ENCODE measurements at places on chromosomes 4 and X.

- no peak for DNase-seq
Measured at GRCh38 chr4:53121264-53121865, 244.5 kb downstream of the SCFD2 start.

DNA sequence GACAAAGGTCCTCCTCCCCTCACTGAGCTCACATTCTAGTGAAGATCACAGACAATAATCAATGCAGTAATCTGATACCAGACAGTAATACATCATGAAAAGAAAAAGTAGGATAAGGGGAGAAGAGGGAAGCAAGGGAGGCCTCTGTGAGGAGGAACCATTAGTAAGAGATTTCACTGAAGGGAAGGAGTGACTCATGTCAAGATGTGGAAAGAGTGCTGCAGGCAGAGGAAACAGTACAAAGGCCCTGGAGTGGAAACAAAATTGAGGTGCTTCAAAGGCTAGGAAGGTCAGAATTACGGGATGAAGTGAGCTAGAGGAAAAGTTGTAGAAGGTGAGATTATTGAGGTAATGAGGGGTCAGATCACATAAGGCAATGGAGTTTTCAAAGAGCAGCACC is 38.1 kb downstream of the LAMTOR3 start:
- DNase-seq, result peak; percentile 28

- peak; percentile 53 for DNase-seq
Measured at GRCh38 chr4:88526221-88526815, 2.7 kb upstream of the PYURF start.

GRCh38 chr4:156146571-156146970 is 192.9 kb upstream of the CTSO start:
- DNase-seq, result no peak

DNA sequence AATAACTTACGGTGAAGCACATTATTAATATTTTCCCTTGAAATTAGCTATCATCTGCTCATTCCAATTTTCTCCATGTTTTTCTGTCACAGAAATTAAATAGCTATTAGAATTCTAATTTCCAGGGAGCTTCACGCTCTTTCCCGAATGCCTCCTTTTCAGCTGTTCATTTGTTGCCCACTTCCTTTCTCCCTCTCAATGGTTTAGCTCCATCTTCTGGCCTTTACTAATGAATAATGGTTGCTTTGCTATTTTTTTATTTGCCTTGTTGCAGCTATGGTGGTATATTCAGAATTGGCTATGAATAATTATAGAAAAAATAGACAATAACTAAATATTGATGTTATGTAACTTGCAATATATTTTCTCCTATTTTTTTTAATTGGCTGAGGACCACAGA is 70.5 kb downstream of the GRIA2 start:
- no peak for DNase-seq

- DNase-seq, result no peak
Measured at GRCh38 chr4:73661646-73662119, 41.4 kb upstream of the RASSF6 start.

GRCh38 chr4:57034520-57034919 is 55.8 kb downstream of the POLR2B start:
- DNase-seq, result no peak

GRCh38 chrX:152819732-152820131 is 10.8 kb downstream of the CETN2 start:
- no peak for DNase-seq

GRCh38 chr4:141922236-141922635 is 285.9 kb downstream of the IL15 start:
- no peak for DNase-seq

- no peak for DNase-seq
Measured at GRCh38 chr4:7428261-7429068, 6.3 kb downstream of the PSAPL1 start.

GRCh38 chrX:109830157-109830703 is 97.2 kb upstream of the ACSL4 start:
- no peak for DNase-seq

DNA sequence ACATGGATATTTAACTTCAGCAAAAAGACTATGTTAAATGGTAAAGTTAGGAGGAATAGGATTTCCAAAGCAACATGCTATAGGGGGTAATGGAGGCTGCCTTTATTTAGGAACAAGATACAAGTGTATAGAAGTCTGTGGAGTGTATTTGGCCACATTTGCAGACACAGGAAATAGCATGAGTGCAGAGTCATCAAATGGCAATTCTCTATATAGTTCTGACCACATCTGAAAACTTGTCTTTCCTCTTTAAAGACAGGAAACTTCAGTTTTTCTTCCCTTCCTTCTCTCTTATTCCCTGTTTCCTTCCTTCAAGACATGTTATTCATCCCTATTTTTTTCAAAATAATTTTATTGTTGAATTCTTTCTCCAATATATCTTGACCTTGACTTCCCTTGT is 119.3 kb upstream of the PITX2 start:
- no peak for DNase-seq

DNA sequence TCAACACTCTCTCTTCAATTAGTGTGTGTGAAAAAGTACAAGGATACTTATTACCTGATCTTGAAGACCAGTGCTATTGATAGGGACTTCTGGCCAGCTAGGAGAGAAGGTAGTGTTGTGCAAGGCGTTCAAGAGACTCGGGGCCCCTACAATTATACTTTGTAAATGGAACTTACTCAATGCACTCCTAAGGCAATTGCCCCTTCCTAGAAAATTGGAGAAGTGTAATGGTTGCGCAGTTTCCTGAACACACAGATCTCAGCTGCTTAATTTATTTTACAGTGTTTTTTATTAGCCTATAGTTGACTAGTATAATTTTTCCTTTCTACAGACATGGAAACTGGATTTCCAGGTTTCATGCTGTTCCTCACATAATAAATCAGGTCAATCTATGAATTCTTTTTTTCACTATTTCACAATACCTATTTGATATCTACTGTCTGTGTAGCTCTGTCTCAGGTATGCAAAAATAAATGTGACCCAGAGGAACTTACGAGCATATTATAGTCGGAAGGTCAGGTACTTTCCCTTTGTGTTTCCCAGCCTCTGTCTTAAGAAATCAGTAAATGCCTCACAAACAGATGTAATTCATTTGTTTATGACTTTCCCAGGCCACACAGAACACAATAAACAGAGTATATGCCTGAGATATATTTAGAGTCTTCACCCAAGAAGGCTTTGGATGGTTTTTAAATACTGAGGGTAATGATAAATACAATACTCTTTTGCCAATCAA is 89.1 kb upstream of the TET2 start:
- DNase-seq, result no peak

DNA sequence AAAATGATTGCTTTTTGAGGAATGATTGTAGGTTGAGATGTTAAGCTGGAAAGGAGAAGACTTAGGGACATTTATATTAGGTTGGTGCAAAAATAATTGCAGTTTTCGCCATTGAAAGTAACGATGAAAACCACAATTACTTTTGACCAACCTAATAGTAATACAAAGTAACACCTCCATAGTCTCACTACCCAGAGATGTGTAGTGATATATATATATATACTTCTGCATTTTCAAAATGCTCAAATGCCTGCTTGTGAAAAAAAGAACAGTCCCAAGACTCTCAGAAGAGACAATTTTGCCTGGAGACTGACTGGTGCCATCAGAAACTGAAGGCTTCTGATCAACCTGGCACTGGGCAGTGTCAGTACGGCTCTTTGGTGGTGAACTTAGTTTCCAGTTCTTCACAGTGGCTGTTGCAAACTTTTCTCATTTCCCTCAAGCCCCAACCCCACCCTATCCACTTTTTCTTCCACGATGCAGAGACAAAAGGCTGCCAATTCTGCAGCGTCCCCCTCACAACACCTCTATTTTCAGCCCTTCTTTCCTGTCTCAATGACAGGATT is 35.1 kb upstream of the TAPT1 start:
- no peak for DNase-seq

DNA sequence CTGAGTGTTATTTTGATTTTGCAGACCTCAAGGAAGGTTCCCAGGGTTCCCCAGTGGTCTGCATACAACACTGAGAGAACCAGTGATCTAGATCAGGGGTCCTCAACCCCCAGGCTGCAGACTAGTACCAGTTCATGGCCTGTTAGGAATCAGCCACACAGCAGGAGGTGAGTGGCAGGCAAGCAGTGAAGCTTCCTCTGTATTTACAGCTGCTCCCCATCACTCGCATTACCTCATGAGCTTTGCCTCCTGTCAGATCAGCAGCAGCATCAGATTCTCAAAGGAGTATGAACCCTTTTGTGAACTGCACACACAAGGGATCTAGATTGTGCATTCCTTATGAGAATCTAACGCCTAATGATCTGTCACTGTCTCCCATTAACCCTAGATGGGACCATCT is 28.5 kb downstream of the EDNRA start:
- no peak for DNase-seq

DNA sequence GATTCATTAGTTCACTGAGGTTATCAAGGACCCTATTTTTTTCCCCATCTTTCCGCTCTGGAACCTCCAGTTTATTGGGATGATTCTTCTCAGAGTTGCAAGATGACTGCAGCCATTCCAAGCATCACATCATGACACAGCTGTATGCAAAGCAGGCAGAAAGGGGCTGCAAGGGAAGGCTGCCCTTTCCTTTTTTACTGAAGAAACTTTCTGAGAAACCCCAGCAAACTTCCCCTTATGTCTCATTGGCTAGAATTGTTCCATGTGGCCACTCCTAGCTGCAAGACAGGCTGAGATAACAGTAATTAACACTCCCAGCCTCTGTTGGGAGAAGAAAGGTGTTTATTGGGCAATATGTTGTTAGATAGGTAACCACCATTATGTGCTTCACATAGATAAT is 102.6 kb downstream of the SATL1 start:
- DNase-seq, result no peak

DNA sequence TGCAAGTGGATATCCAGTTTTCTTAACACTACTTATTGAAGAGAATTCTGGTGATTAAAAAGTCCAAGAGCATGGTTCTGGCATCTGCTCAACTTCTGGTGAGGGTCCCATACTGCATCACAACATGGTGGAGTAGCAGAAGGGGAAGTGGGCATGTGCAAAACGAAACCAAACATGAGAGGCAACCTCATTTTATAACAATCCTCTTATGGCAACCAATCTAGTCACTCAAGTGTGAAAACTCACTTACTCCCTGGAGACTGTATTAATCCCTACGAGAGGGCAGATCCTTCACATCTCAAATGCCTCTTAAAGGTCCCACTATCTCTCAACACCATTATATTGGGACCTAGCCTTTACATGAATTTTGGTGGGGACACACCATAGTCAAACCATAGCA is 55.4 kb upstream of the TRO start:
- DNase-seq, result no peak

DNA sequence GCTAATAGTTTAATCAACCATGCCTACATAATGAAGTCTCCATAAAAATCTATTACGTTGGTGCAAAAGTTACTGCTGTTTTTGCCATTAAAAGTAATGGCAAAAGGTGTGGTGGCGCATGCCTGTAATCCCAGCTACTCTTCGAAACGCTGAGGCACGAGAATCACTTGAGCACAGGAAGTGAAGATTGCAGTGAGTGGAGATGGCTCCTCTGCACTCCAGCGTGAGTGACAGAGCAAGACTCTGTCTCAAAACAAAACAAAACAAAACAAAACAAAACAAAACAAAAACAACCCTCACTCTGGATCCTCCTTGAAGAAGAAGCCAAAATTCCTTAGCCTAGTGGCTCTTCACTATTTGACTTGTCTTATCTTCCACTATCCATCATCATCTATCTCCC is 78.0 kb downstream of the MSN start:
- no peak for DNase-seq

- no peak for DNase-seq
Measured at GRCh38 chr4:180363815-180364214, 1879.4 kb upstream of the TENM3 start.

GRCh38 chr4:48779095-48779997 is 733 bp downstream of the FRYL start:
- peak; percentile 71 for DNase-seq

DNA sequence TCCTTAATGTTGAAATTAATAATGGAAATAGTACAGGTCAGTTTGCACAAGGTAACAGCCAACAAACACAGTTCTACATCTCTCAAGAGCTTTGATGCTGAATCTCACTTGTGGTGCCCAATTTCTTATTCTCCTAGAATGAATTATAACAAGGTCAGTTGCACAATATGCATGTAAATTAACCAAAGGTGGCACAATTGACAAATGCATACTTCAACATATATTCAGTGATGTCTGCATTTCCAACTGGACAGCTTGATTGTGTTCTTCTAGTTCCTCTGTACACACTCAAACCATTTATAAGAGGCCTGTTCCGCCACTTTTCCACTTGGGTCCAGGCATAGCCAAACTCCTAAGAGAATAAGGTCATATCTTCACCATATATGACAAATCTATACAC is 210.3 kb upstream of the EPHA5 start:
- DNase-seq, result no peak

- no peak for DNase-seq
Measured at GRCh38 chr4:41389356-41389755, 132.6 kb downstream of the UCHL1 start.

- DNase-seq, result no peak
Measured at GRCh38 chr4:40310225-40310624, 24.9 kb upstream of the CHRNA9 start.

DNA sequence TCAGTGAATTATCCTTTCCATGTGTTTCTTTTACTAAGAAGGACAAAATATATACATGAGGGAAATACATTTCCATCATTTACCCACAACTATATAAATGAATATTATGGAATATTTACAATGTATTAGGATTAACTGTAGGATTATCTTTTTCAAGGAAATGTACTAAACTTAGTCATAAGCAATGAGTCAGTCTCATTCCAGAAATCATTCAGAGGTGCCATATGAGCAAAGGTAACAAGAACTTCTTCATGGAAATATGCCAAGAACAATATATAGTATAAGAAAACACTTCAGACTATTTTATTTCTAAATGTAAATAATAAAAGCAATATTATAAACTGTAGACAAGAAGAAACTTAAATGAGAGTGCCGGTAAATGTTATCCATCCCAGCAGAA is 67.1 kb downstream of the USP38 start:
- DNase-seq, result no peak

DNA sequence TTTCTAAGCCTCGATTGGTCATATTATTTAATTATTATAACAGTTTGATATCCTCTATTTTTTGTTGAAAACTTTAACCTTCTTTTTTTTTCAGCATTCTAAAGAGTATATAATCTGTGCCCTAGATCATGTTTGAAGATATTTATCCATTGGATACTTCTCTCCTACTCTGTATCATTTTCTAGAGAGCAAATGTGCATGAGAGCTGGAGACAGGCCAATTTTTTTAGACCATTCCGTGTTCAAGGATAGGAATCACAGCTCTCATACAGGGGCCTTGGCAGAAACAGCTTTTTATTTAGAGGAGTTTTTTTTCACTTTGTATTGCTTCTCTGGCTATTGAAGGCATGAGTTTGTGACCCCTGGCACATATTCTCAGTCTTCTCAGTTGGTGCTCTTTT is 57.7 kb upstream of the TBC1D14 start:
- DNase-seq, result no peak

DNA sequence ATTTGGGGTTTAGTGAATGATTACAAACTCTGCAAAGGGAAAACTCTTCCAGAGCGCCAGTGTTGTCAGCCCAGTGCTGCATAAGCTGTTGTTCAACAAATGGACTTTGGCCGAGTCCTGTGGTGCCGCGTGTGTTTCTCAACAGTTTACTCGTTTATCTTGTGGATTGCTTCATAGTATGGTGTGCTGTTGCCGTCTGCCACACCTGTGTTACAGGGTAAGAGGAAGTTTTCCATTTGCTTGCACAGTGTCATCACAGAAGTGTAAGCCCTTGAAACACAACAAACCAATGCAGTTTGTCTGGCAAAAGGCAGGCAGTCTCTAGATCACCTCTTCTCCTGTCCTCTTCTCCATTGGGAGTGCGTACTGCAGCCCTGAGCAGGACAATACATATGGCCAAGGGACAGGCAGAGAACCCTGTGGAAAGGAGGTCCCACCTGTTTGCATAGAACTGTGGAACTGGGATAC is 66.3 kb downstream of the DCUN1D4 start:
- no peak for DNase-seq

All from CD4-positive, alpha-beta T cell treated with Interferon alpha-2 for 1 hour (primary cell).